Cardiac muscle cell (in vitro differentiated cells and primary cell): ENCODE measurements at places on chromosomes 7 and 10.

DNA sequence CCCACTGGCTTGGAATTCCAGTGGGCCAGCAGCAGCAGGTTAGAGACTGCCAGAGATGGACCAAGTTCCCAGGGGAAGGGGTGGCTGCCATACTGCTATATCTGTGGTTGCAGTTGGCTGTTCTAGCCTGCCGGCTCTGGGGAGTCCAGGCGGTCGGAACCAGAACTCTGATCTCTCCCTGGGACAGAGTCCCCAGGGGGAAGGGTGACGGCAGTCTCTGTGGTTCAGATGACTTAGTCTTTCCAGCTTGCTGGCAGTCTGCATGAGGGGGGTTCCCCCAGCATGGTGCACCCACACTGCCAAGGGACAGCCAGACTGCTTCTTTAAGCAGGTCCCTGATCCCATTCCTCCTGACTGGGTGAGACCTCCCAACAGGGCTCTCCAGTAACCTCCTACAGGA, 82.5 kb downstream of the C10orf90 start:
- DNase-seq, result no peak

DNA sequence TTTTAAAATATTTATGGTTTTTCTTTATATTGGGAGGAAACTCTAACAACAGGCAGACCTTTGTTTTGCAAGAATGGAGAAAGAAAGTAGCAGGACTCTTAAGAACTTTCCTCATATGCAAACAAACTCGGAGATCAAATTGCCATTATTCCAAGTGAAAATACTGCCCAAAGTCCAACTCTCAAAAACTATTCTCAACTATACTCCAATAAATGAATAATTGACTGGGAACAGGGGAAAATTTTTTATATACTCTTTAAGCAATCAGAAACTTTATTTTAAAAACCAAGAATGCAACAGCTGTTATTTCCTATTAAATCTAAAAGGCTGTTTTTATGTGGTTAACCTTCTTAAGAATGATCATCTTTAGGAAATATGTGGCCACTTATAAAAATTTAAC, 101.9 kb downstream of the COL28A1 start:
- DNase-seq, result no peak

- peak; percentile 94 for DNase-seq
Measured at GRCh38 chr7:42096681-42097561, 140.1 kb downstream of the GLI3 start.

- DNase-seq, result no peak
Measured at GRCh38 chr7:107870427-107871000, 20.5 kb upstream of the DLD start.

DNA sequence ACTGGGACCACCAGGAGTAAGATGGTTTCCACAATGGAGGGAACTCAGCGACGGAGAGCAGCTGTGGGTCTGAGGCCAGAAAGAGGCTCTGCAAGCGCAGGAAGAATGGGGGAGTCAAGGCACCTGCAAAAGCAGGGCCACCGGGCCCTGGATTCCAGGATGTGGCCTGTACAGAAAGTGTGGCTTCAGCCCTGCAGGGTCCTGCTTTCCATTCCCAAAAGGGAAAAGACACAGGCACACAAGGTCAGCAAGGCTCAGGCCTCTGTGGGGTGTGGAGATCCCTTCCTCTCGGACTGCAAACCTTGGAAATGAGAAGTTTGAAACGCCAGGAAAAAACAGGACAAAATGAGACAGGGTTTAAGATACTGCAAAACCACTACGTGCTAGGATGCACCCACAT, 232.5 kb downstream of the TNS3 start:
- DNase-seq, result no peak

- peak; percentile 28 for DNase-seq
Measured at GRCh38 chr10:124971276-124971675, 29.4 kb downstream of the ZRANB1 start.

- peak; percentile 58 for DNase-seq
Measured at GRCh38 chr10:115092555-115093285, 445 bp upstream of the ATRNL1 start.

GRCh38 chr10:106795619-106796018, 368.9 kb downstream of the SORCS1 start:
- peak; percentile 6 for DNase-seq

GRCh38 chr7:87935384-87935706, 1.3 kb downstream of the ADAM22 start:
- no peak for DNase-seq

GRCh38 chr7:48207155-48207675, 36.0 kb downstream of the ABCA13 start:
- no peak for DNase-seq

- DNase-seq, result peak; percentile 14
Measured at GRCh38 chr10:99656199-99657064, 2.9 kb upstream of the ENTPD7 start.

DNA sequence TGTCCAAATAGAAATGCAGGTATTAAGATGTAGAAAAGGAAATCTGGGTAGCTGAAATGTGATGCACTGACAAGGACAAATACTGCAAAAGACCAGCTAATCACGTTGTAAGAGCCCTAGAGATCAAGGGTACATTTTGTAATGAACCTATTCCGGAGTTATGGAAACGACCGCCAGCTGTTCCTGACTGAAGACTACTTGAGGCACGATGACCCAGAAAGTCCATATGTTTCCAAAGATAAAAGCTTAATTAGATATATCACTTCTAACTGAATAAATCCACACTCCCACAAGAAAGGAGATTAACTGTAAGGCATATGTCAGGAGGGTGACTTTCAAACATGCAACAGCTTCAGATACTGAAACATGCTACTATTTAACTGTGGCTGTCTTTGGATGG, 253.5 kb downstream of the NSUN6 start:
- DNase-seq, result no peak

GRCh38 chr7:85733169-85733915, 546.5 kb upstream of the SEMA3D start:
- DNase-seq, result no peak

- DNase-seq, result no peak
Measured at GRCh38 chr7:71618278-71618677, 486.3 kb downstream of the GALNT17 start.

GRCh38 chr7:107387128-107387527, 82.7 kb upstream of the GPR22 start:
- peak; percentile 34 for DNase-seq

- DNase-seq, result peak; percentile 7
Measured at GRCh38 chr10:23826421-23826820, 382.5 kb upstream of the KIAA1217 start.

- DNase-seq, result no peak
Measured at GRCh38 chr10:97887399-97887798, 37.8 kb downstream of the GOLGA7B start.

DNA sequence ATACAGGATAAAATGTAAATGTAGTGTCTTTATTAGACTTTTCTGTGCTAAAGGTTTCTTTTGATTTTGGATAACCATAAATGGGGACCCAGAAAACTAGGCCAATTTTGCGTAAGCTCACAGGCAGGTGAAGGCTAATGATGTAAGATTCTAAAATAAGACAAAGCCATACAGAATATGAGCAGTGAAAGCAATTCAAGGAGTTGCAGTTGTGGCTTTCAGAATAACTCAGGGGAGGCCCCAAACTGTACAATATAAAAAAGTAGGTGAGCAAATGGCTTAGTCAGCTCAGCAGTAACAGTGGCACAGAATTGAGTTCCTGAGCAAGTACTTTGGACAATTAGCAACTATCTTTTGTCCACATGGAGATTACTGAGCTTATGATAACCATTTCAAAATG, 81.7 kb upstream of the NRP1 start:
- no peak for DNase-seq

DNA sequence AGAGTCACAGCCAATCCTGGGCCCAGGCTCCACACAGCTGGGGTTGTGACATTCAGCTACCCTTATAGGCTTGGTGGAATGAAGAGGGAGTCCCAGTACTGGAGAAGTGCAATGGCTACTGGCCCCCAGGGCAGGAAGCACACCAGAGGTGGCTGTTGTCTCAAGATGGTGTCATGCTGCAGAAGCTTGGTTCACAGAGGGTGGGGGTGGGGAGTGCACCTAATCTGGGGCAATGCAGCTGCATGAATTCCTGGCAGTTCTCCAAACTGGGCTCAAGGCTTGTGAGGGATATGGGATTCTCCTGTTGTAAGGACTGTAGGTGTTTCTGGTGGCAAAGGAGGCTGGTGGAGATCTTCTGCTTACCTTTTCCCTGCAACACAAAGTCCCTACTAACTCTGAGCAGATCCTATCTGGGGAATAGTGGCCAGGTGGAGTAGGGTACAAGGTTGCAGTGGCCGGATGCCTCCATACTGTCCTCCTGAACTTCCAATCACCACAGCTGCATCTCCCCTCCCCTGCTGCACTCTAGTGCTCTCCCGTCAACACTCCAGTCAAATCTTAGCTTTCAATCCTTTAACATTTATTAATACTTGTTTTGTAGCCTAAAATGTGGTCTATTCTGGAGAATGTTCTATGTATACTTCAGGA, 27.4 kb upstream of the PLA2G12B start:
- peak; percentile 27 for DNase-seq

- peak; percentile 58 for DNase-seq
Measured at GRCh38 chr10:112815269-112816032, 134.6 kb upstream of the TCF7L2 start.

DNA sequence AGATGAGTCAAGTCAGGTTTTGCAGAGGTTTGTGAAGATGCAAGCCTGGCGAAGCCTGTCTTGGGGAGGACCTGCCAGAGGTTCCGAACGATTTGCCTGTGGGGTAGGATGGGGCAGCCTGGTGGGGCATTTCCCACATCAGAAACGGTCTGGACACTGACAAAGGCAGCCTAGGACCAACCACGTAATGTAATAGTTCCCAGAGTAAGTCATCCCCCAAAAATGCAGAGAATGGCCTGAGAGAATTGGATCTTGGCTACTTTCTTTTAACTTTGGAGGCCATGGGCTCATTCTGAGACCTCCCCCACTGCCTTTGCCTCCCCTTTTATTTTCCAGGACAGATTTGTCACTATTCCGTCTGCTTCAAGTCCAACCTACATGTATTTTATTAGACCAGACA, 168.9 kb upstream of the SH2B2 start:
- peak; percentile 58 for DNase-seq

DNA sequence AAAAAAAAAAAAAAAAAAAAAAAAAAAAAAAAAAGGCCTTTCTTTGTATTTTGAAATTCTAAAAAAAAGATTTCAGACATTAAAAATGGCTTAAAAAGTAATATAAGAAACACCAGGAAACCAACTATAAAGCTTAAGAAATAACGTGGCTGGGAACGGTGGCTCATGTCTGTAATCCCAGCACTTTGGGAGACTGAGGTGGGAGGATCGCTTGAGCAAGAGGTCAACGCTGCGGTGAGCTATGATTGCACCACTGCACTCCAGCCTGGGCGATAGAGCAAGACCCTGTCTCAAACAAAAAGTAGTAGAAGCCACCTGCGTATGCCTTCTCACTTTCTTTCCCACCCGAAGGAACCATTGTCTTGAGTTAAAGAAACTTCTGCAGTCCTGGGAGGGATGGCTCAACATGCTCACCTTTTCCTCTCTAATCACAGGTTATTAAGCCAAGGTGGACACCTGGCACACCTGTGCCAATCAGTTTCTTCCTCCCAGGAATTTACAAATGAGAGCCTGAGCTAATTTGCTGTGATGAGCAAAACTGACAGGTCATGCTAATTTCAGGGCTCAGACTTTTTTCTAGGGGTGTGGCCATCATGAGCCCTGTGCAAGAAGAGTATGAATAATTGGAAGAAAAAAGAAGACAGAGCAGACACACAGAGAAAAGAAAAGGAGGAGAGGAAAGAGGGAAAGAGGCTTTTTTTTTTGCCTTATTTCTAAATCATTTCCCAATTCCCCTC, 72.0 kb upstream of the PARD3 start:
- DNase-seq, result no peak

- no peak for DNase-seq
Measured at GRCh38 chr7:132276976-132277725, 299.1 kb downstream of the PLXNA4 start.

DNA sequence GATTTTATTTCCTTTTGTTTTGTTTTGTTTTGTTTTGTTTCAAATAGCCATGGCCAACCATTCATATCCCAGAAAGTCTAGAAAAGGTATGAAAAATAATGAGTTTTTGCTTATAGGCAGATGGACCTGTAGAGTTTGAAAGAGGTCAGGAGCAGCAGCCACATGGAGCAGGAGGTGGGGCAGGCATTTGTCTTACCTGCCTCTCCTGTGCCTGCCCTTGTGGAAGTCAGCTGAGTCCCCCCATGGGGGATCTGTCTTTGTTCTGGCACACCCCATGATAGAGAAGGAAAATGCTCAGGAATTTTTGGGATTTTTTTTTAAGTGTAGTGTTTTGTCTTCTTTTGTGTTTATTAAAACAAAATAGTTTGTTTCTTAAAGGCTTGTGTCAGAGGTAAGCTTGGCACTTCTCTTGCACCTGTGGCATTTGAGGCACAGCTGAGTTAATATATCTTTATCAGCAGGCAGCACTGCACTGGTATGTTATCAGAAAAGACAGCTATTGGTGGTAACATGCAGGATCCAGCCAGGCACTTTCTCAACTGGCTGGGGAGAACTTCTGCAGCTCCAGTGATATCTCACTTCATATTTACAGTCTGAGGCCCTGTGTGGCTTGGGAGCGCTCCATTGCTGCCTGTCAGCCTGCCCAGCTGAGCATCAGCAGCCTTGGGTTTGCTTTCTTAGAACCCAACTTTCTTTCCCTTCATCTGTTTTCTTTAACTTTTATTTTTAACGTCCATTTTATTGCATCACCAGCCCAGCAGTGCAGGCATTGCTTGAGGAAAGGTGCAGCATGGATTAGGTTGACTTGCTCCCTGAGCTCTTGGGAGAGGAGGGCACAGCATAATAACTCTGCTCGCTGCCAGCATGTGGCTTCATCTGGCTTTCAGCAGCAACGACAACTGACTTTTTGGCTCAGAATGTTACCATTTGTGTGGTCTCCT, 44.4 kb downstream of the LRRC4 start:
- peak; percentile 28 for DNase-seq

GRCh38 chr7:121071132-121071531, 82.6 kb downstream of the CPED1 start:
- DNase-seq, result no peak

- DNase-seq, result no peak
Measured at GRCh38 chr10:97736403-97736901, 476 bp upstream of the ZFYVE27 start.

DNA sequence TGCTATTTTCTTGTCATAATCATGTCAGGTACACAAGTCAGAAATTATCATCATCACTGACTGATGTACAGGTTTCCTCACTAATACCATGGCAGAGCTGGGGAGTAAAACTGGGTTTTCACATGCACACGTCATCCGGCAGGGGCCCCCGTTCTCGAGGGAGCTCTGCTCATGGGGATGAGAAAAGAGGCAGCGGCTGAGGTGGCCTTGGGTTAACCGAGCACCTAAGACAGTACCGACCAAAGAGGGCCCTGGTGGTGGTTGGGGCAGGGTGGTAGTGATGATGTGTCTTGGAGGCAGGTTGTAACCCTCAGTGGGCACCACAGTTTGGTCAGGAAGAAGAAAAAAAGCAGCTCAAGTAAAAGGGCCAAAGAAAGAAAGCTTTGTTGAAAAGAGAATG, 12.1 kb upstream of the TRPV6 start:
- DNase-seq, result no peak

- no peak for DNase-seq
Measured at GRCh38 chr10:12259988-12260387, 64.0 kb downstream of the CDC123 start.

- DNase-seq, result no peak
Measured at GRCh38 chr10:24551161-24551560, 172.5 kb downstream of the ARHGAP21 start.

GRCh38 chr7:80642871-80643270, 4.4 kb downstream of the CD36 start:
- DNase-seq, result no peak

GRCh38 chr10:129796710-129797420, 167.2 kb downstream of the EBF3 start:
- no peak for DNase-seq
